GM04503 (cell line): ENCODE measurements at places on chromosomes 2 and 18.
A peak's percentile ranks its signal among the peaks of the same experiment; 100 is the strongest.

DNA sequence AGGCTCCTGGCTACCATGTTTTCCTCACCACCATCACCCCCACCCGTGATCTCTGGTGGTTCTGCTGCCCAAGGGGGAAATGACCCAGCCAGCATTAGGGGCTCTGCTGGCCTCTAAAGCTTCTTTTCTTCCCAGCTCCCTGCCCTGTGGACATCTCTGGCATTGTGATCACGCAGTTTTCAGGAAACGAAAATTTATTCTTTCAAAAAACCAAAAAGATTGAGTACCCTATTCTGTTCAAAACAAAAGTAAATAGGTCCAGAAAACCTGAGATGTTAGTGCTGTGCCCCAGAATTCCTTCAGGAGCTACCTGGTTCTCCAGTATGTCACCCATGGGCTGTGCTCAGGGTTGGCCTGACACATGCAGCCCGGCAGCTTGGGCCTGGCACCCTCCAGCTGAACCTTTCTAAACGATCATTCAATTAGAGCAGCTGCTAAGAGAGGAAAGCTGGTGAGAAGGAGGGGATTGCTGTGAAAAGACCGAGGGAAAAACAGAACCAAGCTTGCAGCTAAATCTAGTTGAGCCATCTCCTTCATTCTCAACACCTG is 157.5 kb downstream of the MGAT5 start:
- DNase-seq: no peak

GRCh38 chr18:76922107-76922506 is 99.8 kb downstream of the ZNF236 start:
- DNase-seq: no peak

DNA sequence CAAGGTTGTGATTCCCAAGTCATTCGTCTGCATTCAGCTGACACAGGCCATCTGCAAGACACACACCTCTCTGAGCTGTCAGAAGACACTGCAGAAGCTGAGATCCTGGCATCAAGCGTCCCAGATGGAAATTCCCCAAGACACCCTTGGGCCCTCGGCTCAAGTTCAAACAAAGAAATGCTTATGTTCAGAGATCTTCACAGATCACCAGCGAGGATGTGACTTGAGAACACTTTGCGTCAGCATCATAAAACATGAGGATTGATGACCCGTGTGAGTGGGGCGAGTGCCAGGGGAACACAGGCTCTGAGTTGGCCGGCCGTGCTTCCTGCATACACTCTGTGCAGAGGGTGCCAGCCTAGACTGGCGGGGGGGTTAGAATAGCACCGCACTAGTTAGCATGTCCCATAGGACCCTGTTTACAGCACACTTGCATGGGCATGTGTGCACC is 36.8 kb downstream of the KCNIP3 start:
- DNase-seq: peak; percentile 99

- no peak for DNase-seq
Observed at GRCh38 chr2:163081754-163082153, 243.2 kb upstream of the KCNH7 start.

DNA sequence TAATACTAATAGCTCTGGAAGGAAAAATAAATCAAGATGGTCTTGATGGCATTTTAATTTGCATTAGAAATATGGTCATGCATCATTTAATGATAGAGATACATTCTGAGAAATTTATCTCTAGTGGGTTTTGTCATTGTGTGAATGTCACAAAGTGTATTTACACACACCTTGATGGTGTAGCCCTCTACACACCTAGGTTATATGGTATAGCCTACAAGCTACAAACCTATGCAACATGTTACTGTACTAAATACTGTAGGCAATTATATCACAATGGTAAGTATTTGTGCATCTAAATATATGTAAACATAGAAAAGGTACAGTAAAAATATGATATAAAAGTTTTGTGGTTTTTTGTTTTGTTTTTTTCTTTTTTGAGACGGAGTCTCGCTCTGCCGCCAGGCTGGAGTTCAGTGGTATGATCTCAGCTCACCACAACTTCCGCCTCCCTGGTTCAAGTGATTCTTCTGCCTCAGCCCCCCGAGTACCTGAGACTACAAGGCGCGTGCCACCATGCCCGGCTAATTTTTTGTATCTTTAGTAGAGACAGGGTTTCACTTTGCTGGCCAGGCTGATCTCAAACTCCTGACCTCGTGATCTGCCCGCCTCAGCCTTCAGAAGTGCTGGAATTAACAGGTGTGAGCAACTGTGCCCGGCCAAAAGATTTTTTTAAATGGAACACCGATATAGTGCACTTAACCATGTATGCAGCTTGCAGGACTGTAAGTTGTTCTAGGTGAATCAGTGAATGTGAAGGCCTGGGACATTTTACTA is 83.7 kb upstream of the UBXN4 start:
- DNase-seq: no peak

DNA sequence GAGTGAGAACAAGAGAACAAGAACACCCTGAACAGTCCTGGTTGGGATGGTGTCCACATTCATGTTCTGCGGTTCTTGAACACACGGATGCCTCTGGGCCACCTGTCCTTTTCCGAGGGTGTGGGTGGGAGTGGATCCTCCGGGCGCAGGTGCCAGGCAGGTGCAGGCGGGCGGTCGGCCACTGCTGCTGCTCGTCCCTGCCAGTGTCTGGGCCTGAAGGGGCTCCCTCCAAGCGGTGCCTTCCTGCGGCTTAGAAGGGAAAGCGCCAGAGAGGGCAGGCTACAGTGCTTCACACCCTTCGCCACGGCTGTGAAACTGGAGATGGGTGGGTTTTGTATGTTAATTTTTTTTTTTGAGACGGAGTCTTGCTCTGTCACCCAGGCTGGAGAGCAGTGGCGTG is 8.0 kb upstream of the D2HGDH start:
- DNase-seq: no peak

- DNase-seq: no peak
Observed at GRCh38 chr2:12300927-12301326, 415.8 kb upstream of the TRIB2 start.

GRCh38 chr2:148994341-148994740 is 44.2 kb upstream of the LYPD6B start:
- no peak for DNase-seq

DNA sequence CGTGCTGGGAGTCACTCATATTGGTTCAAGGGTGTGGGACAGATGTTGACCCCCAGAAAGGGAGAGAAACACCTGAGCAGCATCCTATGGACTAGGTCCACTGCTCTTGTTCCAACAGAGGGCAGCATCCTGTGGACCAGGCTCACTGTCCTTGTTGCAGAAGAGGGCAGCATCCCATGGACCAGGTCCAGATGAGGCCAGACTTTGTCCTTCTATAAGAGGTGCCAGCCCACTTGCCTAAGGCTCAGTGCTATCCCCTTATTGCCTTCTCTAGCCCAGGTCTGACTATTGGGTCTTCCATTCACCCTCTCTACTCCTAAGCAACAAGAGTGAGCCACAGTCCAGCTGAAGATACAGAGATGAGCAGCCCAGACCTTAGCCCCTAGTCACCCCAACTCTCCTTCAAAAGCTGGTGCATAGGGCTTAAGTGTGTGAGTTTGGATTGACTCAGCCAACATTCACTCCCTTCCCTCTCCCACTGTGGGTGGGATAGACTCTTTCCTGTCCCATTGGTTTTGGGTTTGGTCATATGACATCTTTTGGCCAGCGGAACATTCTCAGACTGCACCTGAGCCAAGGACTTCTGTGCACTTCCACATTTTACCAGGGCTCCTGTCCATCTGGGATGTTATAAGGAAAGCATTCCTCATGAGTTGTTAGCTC is 132.4 kb upstream of the GPC1 start:
- no peak for DNase-seq

DNA sequence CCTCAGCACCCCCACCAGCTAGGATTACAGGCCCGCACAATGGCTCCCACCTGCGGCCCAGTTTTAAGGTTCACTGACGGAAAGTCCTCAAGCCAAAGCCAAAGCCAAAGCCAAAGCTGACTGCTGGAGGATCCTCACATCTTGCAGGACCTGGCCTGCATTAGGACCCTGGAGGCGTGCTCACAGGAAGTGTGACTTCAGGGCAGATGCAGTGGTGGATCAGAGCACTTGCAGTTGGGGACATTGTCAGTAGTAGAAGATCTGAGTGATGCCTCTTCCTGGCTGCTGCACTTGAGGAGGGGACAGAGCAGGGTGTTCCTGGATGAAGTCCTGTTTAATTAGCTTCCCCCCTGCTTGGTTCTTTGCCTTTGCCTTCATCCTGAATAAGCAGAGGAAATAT is 69.0 kb upstream of the ALPP start:
- no peak for DNase-seq

DNA sequence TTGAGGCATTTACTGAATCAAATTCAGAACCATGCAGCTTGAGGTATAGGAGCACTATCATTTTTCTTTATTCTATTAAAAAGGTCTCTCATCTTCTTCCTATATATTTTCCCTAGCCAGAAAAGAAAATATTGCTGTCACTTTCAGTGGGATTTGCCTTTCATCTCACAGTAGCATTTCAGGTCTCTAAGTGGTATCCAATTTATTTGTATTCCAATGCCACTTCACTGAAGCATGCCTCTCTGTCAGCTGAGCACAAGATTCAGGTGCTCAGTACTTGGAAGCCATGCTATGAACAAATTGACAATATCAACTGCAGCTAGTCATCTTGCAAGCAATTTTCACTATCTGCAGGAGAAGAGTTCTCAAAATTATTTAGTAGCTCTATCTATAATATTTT is 457.2 kb upstream of the SLC39A10 start:
- no peak for DNase-seq

GRCh38 chr2:195442458-195443175 is 214.4 kb upstream of the SLC39A10 start:
- no peak for DNase-seq

DNA sequence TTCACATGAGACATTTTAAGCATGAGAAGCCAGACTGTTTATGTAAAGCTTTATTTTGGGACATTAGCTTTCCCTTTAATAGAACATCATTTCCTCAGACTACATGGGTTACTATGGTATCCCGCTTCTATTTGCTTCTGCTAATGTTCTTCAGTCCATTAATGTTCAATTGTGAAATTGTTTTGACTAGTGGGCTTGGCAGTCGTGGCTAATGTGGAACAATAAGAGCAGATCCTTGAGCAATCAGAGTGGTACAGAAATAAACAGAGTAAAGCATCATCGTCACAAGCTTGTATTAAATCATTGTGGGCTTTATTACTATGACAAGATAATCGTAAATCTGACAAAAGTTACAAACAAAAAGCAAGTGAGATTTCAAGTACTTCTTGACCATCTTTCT is 60.2 kb downstream of the PDE1A start:
- DNase-seq: peak; percentile 90

- no peak for DNase-seq
Observed at GRCh38 chr2:178273787-178274360, 79.6 kb downstream of the OSBPL6 start.

DNA sequence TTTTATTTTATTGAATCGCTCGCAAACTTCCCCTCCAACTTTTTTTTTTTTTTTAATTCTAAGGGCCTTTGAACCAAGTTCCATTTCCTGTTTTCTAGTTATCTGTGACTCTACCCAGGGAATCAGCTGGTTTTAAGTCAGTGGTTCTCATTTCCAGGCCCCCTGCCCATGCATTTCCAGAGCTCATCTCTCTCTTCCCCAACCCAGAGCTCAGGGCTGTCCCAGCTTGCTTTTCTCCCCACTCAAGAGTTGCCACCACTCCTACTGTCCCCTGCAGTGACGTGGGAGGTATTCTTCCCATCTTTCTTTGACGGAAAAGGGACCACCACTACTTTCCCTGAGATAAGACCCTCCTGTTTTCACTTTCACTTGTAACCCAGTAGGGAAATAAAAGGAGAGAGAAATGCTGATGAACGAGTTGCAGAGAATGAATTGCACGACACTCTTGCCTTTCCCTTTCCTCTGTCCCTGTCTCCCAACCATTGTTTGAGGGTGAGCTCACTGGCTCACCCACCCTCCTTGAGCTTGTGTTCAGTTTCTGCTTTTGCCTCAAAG is 42.1 kb downstream of the TET3 start:
- no peak for DNase-seq

- peak; percentile 80 for DNase-seq
Observed at GRCh38 chr2:30421604-30422443, 25.2 kb upstream of the LCLAT1 start.

- DNase-seq: no peak
Observed at GRCh38 chr2:223235986-223236385, 184.0 kb downstream of the KCNE4 start.

DNA sequence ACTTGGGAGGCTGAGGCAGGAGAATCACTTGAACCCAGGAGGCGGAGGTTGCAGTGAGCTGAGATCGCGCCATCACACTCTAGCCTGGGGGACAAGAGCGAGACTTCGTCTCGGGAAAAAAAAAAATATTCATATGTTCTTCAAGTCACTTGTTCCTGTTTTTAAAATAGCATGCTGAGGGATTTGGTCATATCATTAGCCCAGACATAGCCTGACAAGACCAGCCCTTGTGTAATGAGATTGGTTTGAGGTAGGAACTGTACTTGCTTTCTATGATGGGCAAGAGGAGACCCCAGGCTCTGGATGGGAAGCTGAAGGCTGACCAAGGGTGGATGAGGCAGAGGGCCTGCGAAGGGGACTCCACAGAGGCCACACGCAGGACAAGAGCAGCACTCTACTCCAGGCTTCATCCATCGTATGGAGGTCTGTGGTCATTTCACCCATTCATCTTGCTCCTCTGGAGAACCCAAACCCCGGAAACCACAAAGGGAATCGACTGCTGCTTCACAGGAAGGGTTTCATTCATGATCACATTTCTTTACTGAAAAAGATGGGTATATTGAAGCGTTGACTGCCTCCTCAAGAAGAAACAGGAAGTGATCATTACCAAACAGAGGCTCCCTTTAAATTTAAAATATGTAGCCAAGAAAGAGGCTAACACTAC is 87.1 kb upstream of the ZNF397 start:
- no peak for DNase-seq

DNA sequence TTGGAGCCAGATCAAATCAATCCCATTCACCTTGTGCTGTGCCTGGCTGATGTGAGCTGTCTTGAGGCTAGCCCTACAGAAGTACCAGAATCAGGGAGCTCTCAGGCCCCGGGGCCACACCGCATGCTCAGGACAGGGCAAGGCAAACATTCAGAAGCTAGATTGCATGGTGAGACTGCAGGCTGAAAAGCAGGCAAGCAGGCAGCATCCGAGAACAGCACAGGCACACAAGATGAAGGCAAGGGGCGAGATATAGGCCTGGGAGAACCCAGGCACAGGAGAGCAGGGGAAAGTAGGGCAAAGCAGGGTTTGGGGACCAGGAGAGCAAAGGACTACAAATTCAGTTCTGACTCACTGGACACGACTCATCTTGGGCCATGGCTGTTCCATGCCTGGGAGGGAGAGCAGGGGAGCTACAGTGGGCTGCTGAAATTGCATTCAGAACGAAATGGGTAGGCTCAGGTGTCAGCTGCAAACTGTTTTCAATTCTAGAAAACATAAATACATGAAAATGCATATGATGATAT is 59.6 kb downstream of the GALNT14 start:
- DNase-seq: no peak

GRCh38 chr2:161101406-161101805 is 58.8 kb upstream of the TANK start:
- DNase-seq: no peak

DNA sequence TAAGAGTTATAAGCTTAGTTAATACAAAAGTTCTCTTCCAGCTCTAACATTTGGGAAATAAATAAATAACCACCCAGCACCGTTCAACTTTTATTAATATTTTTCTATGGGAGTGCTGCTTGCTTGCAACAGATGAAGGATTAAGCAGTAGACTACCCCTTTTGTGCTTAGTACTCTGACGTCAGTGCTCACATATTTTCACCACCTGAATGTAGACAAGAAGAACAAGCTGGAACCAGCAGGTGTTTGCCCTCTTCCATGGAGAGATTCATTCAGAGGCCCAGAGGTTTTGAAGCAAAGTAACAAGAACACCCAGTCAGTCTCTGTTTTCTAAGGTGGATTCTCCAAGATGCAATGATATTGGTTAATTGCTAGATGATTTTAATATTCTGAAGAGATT is 307.1 kb upstream of the PIK3C3 start:
- no peak for DNase-seq
